Prostate gland (tissue), 2 donors: ENCODE measurements at places on chromosomes 4 and X.

DNA sequence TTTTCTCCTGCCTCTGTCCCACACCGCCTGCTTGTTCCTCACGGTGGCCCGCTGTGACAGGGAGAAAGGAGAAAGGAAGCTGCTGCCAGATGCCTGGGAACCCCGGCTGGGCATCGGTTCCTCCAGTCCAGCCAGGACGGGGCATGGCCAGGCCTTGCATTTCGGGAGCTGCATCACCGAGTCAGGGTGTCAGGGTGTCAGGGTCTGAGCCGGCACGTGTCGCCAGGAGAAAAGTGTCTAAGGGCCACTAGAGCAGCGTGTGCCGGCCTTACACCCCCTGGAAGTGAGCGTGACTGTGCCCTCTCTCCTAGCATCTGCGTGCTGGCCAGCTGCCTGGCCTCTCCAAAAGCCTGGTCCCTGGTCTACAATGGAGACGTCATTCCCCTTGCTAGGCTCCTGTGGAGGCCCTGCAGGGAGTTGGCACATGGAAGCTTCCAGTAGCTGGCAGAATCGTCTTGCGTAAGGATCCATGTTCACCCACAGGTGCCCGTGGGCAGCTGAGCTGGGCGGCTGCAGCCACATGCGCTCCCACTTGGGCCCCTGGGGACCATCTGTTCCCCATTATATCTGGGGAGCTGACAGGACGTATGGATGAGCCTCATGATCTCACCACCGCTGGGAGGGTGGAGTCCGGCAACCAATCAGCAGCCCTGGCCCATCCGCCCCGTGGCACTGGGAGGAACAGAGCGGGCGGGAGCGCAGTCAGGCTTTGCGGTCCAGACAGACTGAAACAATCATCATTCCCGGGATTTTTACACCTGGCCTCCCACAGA is 39.9 kb upstream of the HMX1 start:
- no peak for DNase-seq

GRCh38 chr4:79212311-79212710 is 113.5 kb downstream of the NAA11 start:
- DNase-seq = no peak

DNA sequence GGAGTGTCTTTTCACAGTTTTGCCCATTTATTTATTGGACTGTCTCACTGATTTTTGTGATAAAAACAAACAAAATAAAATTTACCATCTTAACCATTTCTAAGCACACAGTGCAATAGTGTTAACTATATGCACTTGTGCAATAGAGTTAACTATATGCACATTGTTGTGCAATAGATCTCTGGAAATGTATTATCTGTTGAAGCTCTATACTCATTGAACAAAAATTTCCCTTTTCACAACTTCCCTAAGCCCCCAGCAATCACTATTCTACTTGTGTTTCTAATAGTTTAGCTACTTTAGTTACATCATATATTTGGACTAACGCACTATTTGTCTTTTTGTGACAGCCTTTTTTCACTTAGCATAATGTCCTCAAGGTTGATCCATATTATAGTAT is 59.7 kb upstream of the BEX4 start:
- no peak for DNase-seq

GRCh38 chr4:156329779-156330178 is 376.1 kb upstream of the CTSO start:
- no peak for DNase-seq

- no peak for DNase-seq
These were observed 19.4 kb upstream of the SERTM2 start for GRCh38 chrX:111492085-111492484.

DNA sequence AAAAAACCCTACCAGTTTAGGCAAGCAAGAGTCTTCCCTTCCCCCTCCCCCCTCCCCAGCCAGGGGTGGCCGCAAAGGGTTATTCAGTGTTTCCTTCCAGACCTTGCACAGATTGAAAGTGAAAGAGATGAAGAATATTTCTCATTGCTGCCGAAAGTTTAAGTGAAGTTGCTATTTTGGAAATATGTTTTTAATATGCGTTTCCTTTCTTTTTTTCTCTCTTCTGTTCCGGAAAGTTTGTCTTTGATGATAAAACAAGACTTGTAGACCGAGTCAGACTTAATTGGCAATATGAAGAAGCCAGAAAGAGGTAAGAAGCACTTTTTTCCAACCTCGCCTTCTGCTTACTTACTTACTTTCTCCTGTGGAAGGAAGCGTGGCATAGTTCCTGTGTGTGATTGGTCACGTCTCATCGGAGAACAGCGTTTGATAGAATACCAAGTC is 58.5 kb upstream of the CLCN4 start:
- DNase-seq = no peak
